Activated CD8-positive, alpha-beta T cell treated with anti-CD3 and anti-CD28 coated beads for 36 hours (primary cell): ENCODE measurements at places on chromosomes 12 and 14.
A peak's percentile ranks its signal among the peaks of the same experiment; 100 is the strongest.

DNA sequence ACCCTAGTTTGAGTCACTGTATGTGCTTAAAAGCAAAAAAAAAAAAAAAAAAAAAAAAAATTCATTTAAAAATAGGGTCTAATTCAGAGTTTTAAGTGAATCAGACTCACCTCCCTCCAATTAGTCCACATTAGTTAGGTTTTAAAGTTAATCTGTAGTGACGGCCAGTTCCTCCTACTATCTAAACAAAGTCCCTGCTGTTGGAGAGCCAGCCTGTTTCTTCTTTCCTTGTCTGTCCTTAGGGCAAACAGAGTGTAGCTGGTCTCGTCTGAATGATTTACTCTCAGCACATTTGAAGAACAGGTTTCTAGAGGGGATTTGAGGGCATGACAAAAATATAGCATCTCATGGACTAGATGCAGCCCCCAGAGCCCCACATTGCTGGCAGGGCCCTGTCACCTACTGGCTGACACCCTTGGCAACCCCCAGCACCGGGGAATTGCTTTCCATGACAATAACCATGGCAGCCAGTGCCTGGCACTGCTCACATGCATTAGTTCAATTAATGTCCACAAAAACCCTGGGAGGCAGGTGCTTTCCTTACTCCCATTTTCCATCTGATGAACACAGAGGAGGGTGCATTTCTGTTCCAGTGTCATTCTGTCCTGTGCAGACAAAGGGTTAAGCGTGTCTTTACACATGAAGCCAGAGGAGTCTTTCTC lies 138.3 kb downstream of the PLXNC1 start:
- DNase-seq, result no peak

GRCh38 chr12:104427547-104427938 lies 29.2 kb upstream of the CHST11 start:
- peak; percentile 42 for DNase-seq

DNA sequence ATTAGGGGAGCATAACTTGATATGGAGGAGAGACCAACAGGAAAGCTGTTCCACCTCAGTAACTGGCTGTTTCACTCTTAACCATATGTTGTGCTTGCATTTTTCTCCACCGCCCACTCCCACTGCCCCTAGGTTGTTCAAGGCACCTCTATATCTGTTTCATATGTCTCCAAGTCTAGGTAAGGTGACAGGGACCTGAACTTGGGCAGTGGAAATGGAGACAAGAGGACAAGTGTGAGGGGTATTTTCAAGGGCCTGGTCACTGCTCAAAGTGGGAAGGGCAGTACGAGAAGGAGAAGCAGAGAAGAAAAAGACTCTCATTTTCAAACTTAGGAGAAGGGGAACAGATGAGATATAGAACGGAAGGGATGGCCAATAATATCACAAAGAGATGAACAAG lies 3.1 kb downstream of the SLC38A1 start:
- DNase-seq, result peak; percentile 60

DNA sequence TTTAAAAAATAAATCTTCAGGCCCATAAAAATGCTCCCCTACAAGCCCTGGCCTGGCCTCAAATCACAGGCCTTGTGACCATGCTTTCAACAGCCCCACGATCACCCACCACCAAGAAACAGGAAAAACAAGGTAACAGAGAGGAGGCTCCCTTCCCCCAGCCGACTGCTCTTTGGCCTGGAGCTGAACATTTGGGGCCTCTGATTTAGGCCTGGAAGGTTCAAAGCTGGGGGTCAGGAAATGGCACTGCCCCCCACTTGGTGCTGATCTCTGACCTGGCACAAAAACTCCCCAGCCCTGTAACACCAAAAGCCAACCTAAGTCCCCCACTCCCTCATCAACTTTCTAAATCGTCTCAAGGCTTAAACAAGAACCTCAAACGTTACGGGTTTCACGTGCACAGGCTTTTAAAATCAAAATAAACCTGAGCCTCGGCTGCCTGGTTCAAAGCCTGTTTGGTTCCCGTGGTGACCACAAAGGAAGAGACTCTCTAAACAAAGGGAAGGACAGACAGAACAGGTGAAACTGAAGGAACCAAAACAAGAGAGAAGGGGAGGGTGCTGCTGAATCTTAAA lies 9.0 kb downstream of the ACTN1 start:
- DNase-seq, result peak; percentile 44

DNA sequence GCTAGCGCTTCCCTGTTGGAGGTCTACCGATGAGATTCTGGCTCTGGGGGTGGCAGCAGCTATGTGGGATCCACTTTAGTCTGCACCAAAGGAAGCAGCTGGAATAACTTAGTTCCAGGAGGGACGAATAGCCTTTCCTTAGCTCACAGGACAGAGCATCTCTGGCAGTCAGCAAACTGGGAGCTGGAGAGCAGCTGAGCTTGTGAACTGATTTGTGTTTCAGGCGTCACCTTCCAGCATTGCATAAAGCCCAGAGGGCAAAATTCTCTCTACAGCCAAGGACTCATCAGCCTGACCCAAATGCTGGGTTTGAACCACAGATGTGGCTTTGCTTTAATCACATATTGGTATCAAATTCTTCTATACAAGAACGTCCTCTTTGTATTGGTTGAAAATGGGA lies 81.9 kb upstream of the PELI2 start:
- no peak for DNase-seq

DNA sequence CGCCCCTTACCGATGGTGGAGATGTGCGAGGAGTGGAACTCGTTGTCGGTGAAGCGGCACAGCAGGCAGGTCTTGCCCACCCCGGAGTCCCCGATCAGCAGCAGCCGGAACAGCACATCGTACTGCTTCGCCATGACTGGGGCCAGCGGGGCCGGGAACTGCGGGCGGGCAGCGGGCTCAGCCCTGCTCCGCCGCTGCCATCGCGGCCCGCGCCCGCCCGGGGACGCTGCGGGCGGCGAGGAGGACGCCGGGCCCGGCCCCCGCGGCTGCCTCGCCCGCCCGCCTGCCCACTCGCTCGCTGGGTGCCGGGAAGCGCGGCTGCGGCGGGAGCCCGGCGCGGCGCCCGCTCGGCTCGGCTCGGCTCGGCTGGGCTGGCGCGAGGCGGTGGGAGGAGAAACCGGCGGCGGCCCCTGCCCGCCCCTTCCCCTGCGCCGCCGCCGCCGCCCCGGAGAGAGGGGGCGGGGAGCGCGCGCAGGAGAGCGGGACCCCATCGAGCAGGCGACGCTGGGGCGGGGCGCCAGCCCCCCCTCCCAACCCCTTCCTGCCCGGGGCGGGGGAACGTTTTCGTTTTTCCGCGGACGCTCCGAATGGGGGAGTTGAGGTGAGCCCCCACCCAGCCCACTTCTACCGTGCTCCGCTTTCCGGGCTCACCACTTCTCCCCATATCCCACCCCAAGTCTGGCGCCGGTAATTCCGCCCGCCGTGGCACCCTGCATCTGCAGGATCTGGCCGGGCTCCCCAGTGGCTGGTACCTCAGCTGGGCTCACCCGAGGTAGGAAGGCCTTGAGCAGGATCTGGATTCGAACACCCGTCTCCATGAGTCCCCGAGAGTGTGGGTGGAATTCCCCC lies at the start of gene RAB15:
TSS of gene RAB15 (minus strand) at position 394 of the 849 bp plus-strand sequence. CDS start at position 134, 260 bp downstream.
- peak; percentile 39 for DNase-seq

DNA sequence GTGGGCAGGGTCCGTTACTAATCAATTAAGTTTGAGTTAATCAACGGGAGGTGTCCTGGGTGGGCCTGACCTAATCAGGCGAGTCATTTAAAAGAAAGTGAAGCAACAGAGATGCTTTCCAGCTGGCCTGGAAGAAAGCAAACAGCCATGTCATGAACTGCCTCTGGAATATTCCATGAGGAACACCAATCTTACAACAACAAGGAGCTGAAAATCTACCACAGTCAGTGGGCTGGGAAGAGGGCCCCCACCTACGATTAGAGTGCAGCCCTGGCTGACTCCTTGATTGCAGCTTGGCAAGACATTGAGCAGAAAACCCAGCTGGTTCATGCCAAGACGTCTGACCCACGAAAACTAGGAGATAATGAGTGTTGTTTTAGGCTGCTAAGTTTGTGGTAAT lies 56.2 kb downstream of the SSPN start:
- no peak for DNase-seq

DNA sequence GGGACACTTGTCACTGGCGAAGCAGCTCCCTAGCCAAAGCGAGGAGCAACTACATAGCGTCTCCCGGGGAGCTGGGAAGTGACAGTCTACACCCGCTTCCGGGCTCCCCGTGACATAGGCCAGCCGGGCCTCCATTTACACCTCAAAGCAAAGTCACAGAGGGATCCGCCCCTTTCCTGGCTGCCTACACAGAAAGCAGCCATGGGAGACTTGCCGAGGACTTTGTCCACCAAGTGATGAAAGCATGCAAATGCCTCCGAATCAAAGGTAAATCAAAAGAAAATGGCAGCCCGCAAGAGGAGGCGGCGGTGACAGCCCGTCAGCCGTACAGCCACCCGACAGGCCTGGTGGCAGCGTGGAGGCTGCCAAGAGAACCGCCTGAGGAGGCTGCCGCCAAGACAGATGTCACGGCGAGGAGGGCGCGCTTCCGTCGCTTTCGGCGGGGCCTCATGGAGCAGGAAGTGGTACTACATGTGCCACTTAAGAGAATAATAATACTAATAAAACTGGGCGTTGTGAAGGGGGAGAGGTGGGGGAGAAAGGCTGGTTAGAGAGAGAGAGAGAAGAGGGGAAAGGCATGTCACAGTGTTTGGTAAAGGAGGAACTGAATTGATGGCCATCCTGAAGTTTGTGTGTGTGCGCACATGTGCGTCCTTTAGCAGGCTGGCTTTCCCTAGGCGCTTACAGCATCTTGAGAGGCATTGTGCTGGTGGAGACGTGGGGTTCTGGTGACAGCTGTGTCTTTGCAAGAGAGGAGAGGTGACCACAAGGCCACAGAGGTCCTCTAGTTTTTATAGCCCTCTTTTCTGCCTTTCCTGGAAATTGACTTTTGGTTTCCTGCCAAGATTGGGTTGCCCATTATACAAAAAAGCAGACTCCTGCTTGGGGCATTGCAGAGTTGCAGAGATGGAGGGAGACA lies 661.7 kb downstream of the VRK1 start:
- peak; percentile 90 for DNase-seq

DNA sequence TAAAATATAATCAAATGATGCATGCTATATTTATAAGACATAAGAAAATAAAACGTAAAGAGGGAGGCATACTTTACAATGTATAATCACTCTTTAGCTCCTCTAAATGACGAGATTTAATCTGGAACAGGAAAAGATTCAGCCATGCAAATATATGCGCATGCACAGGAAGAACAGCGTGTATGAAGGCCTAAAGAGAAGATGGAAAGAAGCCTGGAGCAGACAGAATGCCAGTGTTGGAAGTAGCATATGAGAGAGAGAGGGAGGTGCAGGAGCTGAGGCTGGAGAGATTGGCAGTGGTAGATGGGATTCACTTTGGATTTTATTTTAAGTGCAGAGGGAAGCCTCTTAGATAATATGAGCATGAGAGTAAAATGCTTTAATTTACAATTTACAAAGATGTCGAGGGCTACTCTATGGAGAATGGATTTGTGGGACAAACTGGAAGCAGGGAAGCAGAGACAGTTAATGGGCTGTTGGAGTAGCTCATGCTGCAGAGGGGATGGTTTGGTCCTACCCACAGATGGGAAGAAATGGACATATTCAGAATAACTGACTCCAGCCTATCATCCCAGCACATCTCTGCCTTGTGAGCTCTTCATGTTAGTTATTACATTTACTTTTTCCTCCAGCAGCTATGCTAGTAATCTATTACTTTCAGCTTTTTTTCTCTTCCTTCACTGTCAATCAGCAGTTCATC lies 411.1 kb downstream of the TMTC2 start:
- DNase-seq, result no peak

GRCh38 chr12:116556964-116557698 lies 2.0 kb upstream of the MAP1LC3B2 start:
- DNase-seq, result no peak

DNA sequence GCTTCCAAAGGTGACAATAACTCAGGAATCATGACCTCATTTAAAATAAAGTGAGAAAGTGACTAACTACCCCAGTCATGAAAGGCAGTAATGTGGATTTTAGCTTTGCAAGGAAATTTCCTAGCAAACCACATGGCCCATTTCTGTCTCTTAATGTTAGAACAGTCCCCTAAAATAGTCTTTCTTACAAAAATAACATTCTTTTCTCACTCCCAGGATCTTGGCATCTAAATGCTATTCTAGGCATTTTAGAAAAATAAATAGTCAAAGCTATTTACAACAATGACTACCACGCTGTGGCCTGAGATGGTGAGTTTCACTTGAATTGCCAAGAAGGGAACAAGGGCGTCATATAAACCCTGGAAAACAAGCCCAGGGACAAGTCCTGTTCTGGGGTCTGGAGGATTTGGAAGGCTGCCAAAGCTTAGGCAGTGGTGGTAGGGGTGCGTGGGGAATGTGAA lies 101.2 kb upstream of the CCDC175 start:
- DNase-seq, result no peak

GRCh38 chr12:107105410-107105703 lies 12.0 kb upstream of the CRY1 start:
- DNase-seq, result no peak
